ENCODE measurements at places on chromosomes 1 and 21.

- no peak for DNase-seq
These were observed 102.3 kb downstream of the GLIS1 start for GRCh38 chr1:53636621-53637171.

- DNase-seq: no peak
These were observed 201.9 kb downstream of the TOMM20 start for GRCh38 chr1:234926559-234927311.

DNA sequence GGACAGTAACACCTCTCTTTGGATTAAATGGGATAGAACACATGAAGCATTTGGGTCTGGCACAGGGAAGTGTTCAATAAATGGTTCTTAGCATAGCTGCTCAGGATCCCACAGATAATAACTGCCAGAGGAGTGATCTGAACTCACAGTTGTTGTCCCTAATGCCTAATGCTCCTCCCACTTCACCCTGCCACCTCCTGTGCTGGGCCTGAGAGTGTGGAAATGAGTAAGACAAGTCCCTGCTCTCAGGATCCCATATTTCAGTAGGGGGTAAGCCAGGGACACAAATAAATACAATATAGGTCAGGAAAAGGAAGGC is 19.9 kb upstream of the FOXO6 start:
- peak; percentile 99 for DNase-seq

GRCh38 chr1:1924386-1924785 is 5.3 kb upstream of the TMEM52 start:
- DNase-seq: no peak

- DNase-seq: no peak
These were observed 12.4 kb downstream of the KLHDC8A start for GRCh38 chr1:205344066-205344928.

- no peak for DNase-seq
These were observed 85.7 kb downstream of the ST6GALNAC3 start for GRCh38 chr1:76160225-76160624.

DNA sequence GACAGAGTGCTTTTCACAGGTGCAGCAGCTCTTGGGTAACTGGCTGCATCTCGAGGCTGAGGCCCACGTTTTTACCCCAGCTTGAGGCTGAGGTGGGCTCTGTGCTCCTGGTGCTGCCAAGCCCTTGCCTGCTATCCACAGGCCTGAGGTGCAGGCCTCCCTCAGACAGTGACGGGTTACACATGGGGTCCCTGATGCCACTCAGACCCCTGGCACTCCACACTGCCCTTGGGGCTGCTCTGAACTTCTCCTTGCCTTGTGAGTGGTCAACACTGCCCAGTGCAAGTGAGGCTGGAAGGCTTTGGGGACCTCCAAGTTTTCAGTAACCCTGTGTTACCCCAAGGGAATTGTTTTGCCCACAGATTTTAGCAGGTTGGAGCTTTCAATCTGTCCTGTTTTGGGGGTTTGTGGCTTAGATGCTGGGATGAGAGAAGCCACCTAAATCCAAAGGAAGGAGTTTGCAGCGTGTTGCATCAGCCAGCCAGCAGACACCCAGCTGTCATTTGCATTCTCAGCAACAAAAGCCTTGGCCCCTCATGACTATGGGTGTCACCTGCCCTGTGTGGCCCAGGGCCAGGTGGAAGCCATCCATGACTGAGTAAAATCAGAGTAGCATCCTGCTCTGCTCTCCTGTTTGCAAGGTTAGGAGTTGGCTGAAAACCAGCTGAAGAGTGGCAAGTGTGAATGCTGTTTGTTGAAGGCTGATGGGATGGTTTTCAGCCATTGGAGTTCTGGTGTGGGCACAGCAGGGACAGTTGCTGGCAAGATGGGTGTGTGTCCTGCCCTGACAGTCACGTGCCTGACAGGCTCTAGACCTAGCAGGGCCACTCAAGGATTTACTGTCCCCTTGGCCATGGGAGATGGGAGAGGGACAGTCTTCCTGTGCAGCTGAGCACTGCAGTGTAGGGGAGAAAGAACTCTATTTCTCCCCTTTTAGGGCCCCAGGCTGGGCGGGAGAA is 3.2 kb downstream of the RNF187 start:
- DNase-seq: peak; percentile 6

GRCh38 chr1:81937791-81938450 is 137.2 kb downstream of the ADGRL2 start:
- no peak for DNase-seq
